Stimulated activated CD8-positive, alpha-beta memory T cell treated with anti-CD3 and anti-CD28 coated beads, Interleukin-2, amount 100 ng/mL, for 48 hours (primary cell): ENCODE measurements at places on chromosomes 3 and 15.

DNA sequence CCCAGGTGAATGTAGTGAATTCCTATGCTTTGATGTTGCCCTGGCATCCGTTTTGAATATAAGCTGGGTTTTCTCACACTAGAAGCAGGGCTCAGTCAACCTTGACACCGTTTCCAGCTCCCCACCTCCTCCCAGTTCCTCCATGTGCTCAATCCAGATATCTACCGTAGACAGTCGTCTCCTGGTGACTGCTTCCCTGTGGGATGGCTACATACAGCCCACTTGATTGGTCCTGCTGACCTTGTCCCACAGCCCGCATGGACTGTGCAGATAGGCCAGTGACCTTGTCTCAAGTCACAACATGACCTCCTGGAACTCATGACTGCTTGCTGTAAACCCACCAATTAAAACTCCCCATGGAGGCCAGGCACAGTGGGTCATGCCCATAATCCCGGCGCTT, 8.1 kb downstream of the SEMA7A start:
- DNase-seq: no peak

GRCh38 chr3:55305696-55306485, 181.2 kb downstream of the WNT5A start:
- no peak for DNase-seq

DNA sequence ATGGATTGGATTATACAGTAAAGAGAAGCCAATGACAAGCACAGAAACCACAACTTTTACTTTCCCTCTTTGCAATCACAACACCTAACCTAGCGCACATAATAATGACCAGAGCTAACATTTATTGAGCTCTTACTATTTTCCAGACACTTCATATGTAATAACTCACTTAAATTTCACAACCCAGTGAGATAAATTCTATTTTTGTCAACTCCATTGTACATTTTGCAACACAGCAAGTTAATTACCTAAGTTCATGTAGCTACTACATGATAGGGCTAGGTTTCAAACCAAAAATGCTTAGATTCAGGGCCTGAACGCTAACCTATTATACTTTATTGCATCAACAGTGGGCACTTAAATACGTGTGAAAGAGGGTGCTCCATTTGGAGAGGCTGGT, 89.5 kb downstream of the GADL1 start:
- no peak for DNase-seq

- no peak for DNase-seq
Measured at GRCh38 chr3:174253940-174254339, 605.2 kb upstream of the NAALADL2 start.

GRCh38 chr3:21665444-21666100, 85.4 kb downstream of the ZNF385D start:
- DNase-seq: no peak
